ENCODE measurements at places on chromosomes 5 and 9. TPM values are rescaled to one million over a fixed set of nuclear protein-coding genes. Genes with fewer than 3 reads are reported as not detected.

GLDC gene
- total RNA-seq = 1.7 TPM

DNA sequence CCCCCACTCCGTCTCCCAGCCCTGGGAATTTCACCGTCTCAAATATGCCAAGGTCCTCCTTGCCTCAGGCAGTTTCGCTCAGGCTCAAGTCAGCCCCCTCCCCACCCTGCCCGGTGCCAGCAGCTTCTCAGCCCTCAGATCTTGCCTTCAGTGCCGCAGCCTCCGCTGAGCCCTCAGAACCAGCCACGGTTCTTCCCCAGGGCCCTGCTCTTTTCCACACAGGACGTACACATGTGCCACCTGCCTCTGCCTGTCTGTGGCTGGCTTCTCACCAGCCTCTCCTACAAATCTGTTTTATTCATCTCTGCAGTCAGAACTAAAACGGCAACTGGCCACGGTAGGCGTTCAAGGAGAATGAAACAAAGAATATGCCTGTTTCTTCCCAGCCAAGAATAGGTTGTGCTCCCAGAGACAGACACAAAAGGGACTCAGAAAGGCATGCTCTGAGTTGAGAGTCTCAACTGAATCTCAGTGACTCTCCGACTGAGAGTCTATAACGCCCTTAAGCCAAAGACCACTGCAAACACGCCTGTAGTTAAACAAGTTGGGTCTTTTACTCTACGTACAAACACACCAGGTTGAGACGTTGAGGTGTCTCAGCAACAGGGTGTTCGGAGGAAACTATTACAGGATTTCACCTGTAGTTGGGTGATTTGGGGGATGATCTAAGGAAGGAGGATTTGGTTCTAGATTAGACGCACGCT, 10.6 kb upstream of the GRIN1 start:
- DNase-seq = peak; percentile 62

GRCh38 chr5:158287643-158288271, 428.8 kb upstream of the CLINT1 start:
- DNase-seq = no peak

DNA sequence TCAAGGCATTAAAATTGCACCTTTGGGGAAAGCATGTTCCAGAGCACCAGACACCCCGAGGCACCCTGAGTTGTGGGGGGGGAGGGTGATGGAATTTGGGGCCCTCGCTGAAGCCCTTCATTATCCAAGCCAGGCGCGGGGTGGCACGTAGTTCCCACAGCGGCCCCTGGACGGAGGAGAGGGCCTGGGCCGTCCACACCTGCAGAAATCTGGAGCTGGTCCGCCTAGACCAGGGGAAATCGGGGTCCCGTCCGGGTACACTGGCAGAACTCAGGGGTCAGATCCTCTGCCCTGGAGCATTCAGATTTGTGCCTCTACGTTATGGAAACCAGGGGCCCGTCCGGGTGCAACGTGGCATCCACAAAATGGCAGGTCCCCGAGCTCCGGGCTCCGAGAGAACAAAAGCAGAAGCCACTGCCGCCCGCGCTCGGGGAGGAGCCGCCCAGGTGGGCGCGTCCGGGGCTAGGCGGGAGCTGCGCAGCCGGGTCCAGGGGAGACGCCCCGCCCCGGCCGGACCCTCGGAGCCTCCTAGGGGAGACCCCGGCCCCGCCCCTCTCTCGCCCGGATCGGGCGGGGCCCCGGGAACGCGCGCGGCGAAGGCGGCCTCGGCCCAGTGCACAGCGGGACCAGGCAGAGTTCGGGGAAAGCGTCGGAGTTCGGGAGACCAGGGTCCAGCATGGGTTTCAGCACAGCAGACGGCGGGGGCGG, at the start of gene PLEKHG4B:
Gene PLEKHG4B, plus strand, starts transcription at position 613 of the 708 bp plus-strand sequence. Its CDS starts 64 bp downstream, at position 677.
- peak; percentile 10 for DNase-seq

DNA sequence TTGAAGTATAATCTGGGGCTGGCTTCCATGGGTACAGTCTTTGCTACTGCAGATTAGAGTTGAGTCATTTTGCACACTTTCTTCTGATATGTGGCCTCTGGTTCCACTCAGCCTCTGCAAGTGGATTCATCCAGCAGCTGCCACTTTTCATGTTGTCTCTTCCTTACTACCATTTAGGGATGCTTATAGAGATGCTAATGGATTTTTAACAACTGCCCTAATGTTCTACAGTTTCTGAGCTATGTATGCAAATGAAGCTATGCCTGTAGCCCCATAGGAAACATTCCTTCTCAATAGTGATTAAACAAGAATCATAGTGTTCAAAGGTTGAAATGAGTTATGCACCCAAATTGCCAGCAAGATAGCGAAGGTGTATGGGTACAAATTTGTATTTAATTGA, 456.0 kb upstream of the ITGA1 start:
- DNase-seq = no peak

DNA sequence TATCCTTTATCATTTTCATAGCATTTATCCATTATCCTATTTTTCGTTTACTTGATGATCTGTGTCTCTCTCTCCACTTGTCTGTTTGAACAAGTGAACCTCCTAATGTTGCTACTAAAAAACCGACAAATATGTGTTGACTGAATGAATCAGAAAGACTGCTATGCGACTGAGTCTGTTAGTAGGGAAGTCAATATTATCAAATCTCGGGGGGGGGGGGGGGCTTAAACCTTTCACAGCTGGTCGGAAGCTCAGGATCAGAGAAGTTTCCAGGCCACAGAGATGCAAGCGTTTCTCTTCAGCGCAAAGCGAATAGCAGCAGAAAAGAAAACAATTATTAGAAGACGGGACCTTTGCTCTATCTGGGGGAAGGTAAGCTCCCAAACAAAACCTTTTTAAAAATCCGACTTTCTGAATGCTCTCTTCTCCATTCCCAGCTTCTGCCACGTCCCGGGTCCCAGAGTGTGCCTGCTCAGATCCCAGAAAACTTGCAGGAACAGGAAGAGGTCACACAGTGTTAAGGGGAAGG, 412 bp downstream of the RIOK2 start:
- no peak for DNase-seq

DNA sequence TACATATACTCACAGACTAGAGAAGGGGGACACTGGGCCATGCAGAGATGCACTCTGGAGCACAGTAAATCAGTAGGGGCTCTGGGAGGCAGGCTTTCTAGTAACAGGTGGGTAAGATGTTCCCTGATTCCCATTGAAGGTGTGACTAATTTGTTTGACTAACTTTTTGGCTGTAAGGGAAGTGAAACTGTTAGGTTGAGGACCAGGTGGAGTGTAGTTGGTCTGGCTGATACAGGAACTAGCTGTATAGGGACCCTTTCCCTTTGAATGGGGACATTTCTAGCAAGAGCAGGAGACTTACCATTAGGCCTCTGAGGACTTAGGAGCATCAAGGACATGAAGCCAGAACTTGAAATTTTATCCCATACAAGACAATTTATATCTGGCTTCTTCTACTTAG, 989.6 kb upstream of the COX7C start:
- no peak for DNase-seq

FCN2 gene
- not detected for total RNA-seq

KCNV2 gene
- total RNA-seq = not detected

GRCh38 chr5:149428032-149428431, 48.9 kb upstream of the IL17B start:
- no peak for DNase-seq

DNA sequence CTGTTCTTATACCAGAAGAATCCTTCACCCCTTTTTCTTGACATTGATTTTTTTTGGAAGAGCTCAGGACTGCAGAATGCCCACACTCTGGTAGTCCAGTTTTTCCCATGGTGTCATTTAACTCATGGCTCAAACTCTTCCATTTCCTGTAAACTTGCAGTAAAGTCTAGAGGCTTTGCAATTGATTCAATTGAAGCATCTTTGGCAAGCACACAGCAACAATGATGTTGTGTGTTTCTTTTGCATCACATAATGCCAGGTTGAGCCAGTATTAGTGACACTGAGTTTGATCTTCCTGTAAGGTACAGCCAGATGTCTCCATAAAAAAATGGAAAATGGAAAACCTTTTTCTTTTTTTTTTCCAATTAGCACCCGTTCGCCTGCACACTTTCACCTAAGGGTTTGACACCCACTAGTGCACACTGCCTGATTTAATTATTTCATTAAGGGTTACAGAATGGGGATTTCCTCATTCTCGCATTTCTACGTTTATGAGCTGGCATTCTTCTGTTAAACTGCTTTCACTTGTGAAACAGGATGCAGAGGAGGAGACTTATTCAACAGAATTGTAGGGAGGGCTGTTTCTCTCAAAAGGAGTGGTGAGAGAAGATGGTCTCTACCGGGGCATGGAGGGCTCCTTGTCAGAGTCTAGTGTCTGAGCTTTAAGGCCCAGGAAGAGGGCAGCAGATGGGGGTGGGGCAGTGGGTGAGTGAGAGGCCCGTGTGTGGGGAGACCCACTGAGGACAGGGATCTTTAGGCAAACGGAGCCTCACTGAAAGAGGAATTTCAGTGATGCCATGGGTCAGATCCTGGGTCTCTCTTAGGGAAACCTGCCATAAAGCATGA, 2.2 kb upstream of the S1PR3 start:
- DNase-seq = peak; percentile 38

DNA sequence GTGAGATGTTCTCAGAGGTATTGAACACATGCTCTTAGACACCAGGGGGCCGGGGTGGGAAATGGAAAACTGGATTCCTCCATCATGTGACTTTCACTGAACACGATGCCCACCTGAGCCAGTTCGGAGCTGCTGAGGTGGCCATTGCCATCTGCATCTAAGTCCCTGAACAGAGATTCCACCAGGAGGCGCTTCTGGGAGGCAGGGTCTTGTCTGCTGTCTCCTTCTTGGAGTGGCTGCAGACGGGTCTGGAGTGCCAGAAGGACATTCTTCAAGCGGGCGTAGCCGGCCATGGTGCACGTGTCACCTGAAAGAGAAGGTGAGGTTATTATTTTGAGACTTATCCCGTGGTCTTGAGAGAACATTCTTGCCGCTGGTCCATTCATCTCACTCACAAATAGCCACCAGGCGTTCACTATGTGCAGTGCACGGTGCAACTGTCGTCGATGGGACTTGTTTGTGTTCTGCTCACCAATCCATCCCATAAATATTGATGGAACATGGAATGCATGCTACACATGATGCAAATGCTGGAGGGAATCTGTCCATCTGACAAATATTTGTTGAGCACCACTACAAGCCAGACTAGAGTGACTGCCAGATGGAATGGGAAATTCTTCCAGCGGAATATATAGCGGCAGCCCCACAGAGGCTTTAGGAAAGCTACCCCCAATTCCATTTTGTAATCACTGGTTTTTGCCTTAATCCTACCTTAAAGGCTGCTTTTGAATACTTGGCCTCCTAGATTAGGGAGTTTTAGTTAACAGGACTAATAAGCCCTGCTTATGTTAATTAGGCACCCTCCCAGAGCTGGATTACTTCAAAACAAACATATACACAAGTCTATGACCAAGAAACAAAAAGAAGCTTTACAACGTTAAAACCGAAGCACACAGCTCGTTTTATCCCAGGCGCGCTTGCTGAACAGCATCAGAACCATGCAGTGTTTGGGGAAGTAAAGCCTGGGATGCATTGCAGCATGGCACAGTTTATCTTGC, 264.8 kb downstream of the HSPA4 start:
- DNase-seq = peak; percentile 23

DNA sequence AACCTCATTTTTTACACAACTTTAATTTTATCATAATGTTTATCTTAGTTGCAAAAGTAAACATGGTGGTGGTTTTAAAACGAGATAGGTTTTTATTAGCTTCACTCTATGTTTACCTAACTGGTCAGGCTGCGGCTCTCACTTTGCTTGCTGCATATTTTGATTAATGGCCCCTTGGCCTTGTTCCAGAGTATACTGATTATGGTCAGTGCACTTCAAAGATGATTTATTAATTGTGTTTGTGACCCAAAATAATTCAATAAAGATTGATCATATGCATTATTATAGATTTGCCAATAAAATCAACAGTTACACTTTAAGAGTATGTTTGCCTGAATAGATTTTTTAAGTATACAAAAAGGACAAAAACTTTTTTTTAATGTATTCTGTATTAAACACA, 188.0 kb downstream of the XRCC4 start:
- DNase-seq = no peak

ECM2 gene
- total RNA-seq = not detected

GRCh38 chr5:5178136-5178535, 38.0 kb downstream of the ADAMTS16 start:
- no peak for DNase-seq

DNA sequence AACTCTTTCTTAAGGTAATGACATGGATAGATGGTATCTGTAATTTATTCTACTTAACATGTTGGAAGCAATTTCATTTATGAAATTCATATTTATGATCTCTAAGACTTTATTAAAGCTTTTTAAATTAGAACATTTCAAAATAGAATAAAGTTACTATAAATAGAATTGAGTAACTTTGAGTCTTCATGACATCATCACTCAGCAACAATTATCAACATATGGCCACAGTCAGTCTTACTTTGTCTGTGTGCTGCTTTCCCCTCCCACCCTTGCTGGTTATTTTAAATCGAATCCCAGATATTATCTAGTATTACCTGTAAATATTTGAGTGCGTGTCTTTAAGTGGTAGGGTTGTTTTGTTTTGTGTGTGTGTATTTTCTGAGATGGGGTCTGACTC, 65.2 kb downstream of the IPO11 start:
- DNase-seq = no peak

DNA sequence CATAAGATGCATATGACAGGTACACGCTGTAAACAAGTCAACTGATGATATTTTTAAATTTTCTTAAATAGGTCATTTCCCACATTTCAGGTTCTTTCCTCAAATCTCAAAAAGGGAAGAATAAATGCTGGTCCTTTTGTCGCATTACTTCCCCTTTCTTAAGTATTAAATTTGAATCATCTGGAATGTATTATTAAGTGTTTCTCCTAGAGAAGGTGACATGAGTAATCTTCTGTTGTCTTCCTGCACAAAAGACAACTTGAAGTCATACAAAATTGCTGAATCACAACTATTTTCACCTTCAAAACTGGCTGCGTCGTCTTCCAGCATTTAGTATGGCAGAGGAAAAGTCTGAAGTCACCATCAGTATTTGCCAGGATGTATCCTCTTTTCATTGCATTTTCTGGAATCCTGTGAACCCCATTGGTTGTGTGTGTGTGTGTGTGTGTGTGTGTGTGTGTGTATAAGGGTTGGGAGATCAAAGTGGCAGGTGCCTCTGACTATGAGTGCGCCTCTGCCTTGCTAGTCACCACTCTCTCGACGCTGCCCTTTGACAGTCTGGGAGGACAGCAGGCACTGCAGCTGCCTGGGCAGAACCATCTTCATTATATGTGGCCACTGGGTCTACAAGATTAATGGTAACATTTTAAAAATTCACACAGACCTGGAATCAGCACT, 86.9 kb downstream of the MVB12B start:
- DNase-seq = no peak

- no peak for DNase-seq
Observed at GRCh38 chr9:35236692-35237091, 74.9 kb downstream of the UNC13B start.

ANXA2R gene
- total RNA-seq = 6.5 TPM

DNA sequence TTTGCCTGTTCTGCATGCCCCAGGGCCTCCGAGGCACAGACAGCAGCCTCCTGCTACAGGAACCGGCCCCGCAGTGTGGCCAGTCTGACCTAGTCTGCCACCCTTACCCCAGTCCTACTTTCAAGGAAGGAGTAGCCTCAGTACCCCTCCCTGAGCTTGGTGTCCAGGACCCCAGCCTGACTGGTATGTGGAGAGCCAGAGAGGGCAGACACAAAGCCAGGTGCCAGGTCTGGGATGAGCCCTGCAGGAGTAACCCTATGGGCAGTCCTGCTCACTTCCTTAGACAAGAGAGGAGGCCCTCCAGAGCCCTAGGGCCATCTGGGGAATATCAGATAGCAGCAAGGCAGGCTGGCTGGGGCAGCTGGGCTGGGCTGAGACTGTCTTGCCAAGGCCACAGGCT, 67.8 kb downstream of the NRG2 start:
- no peak for DNase-seq
